ENCODE measurements at places on chromosomes 3 and 15.
A peak's percentile ranks its signal among the peaks of the same experiment; 100 is the strongest.

DNA sequence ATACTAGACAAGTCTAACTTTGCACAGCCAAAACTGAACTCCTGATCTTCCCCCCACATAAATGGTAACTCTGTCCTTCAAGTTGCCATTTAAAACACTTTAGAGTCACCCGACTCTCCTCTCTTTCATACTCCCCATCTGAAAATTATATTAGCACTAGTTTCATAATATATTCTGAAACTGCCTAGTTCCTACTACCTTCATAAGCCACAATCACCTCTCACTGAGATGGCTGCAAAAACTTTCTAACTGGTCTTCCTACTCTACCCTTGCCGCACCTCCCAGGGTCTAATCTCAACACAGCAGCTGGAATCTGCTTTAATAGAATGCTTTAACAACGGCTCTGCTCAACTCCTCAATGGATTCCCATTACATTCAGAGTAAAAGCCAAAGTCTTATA, 55.0 kb downstream of the GLB1 start:
- DNase-seq, result no peak

- DNase-seq, result peak; percentile 73
Observed at GRCh38 chr15:51751697-51752683, 593 bp downstream of the TMOD2 start.

GRCh38 chr3:114192136-114192535, 13.3 kb upstream of the DRD3 start:
- DNase-seq, result no peak

GRCh38 chr15:73329501-73330200, 39.1 kb downstream of the HCN4 start:
- DNase-seq, result peak; percentile 36

DNA sequence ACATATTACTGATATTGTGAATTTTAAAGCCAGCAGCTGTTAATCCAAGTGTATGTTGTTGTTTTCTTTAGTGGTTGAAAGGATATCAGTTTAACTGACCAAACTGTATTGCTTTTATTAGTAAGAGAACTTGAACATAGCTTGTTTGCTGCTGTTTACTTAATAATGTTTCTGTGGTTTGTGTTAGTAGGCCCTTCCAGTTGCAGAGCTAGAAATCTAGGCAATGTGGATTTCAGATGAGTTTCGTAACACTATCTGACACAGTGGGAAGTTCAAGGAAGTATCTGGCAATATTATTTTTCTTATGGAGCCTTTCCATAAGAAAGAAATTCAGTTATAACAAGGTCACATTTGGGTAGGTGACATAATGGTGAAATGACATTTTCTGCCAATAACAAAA, 18.5 kb downstream of the ZNF609 start:
- DNase-seq, result no peak

GRCh38 chr3:56917361-56918110, 115.8 kb upstream of the ARHGEF3 start:
- DNase-seq, result no peak

GRCh38 chr3:194197981-194198695, 62.2 kb downstream of the HES1 start:
- DNase-seq, result no peak

DNA sequence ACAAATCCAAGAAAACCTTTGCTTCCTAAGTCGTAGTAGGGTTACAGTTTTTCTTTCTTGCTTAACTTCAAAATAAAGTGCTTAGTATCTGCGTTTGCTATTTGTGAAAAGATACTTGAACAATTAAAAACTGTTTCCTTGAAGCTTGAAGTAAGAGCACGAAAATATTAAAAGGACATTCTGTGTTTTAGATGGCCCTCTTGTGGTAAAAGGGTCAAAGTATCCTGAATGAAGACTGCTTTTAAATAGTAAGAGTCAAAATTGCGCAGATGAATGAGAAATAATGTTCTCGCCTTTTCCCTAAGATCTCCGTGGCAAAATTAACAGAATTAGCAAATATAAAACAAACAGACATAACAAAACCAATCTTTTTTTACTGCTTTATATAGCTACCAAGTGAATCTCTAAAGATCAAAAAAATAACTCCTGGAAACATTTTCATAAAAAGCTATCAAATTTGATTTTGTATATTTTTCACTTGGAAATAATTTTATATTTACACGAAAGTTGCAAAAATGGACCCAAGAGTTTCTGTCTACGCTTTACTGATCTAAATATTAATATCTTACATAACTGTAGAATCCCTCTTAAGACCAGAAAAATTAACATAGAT, 175.4 kb downstream of the MBNL1 start:
- DNase-seq, result peak; percentile 10

DNA sequence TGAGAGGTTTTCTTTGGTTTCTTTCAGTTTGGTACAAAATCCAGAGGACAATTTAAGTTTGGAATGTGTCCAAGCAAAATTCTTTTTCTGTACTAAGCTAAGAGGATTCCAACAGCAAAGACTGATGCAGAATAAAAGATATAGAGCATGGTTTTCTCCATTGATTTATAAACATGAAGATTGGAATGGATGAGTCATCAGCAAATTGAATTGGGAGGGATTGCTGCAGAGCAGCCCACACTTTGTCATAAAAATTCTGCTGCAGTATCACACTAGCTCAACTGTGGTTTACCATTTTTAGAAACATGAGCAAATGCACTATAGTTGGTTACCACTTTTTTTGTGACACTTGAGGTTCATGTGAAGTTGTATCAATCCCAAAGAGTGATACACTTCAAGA, 16.1 kb upstream of the LARP6 start:
- DNase-seq, result no peak

- DNase-seq, result peak; percentile 20
Observed at GRCh38 chr3:104547031-104547430, 819.7 kb upstream of the ALCAM start.

- DNase-seq, result peak; percentile 63
Observed at GRCh38 chr15:28191832-28192231, 92.7 kb upstream of the OCA2 start.

DNA sequence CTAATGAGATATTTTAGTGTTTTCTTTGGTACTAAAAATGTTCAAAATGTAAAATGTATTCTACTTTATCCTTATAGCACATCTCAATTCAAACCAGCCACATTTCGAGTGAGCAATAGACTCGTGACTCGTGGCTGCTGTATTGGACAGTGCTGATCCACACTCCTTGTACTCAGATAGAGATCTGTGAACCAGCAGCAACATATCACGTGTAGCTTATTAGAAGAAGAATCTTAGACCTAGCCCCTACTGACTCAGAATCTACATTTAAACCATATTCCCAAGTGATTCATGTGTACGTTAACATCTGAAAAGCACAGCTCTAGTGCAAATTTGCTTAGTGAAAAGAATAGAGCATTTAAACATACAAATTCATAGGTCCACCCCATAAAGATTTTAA, 130.9 kb downstream of the IL1RAP start:
- DNase-seq, result no peak

GRCh38 chr3:179840985-179841384, 188.1 kb downstream of the USP13 start:
- no peak for DNase-seq

- peak; percentile 66 for DNase-seq
Observed at GRCh38 chr3:156751461-156752025, 74.6 kb upstream of the LEKR1 start.

DNA sequence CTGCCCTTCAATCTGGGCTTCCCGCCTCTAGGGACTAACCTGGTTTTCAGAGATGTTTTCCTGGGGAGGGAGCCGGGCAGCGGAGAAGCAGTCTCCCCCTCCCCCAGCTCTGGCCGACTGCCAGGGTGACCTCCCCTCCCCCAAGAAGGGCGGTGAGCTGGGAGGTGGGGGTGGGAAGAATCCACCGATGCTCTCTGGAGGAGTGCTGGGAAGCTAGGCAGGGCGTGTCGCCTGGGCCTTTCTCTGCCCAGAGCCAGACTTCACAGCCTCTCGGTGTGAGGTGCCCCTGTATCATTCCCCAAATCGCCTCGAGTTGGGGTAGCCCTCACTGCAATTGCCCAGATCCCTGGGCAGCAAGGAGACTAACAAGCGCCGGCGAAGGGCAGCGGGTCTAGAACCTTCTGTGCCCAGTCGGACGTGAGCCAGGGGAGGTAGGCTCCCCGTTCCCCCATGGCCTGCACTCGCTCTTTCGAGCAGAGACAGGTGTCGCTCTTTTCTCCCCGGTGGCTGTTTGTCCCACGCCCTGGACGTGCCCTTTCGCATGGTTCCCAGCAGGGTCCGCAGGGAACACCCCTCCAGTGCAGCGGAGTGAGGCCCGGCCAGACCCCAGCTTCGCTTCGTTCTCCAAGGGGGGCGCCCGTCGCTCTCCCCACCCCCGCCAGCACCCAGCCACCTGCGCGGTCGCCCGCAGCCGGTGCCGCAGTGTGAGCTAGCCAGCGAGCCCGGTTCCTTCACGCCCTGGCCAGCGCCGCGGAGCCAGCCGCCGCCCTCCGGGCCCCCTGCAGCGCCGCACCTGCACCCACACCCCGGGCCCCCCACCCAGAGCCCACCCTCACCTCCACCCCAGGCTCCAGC, 1.1 kb downstream of the RAB6B start:
- DNase-seq, result peak; percentile 80

- DNase-seq, result no peak
Observed at GRCh38 chr15:89781055-89781454, 4.9 kb downstream of the MESP2 start.

- DNase-seq, result peak; percentile 82
Observed at GRCh38 chr3:195897853-195898415, 10.4 kb downstream of the TNK2 start.

DNA sequence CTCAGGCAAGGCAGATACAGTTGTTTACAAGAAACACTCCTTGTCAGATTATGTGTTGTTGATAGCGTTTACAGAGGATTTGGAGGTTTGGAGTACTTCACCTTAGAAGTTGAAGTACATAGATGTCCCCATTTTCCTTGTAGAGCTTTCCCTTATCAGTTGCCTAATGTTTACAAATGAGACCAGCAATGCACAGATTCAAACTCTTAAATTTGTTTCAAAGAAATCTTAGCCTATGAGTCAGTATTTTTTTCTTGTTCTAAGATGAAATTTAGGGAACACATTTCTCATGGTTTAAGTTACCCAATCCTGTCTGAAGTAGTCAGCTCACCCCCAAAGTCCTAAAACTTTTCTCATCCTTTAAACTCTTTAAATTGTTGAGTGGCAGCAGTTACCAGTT, 6.3 kb upstream of the EIF5A2 start:
- no peak for DNase-seq

- no peak for DNase-seq
Observed at GRCh38 chr3:151789853-151790463, 24.0 kb upstream of the AADAC start.

DNA sequence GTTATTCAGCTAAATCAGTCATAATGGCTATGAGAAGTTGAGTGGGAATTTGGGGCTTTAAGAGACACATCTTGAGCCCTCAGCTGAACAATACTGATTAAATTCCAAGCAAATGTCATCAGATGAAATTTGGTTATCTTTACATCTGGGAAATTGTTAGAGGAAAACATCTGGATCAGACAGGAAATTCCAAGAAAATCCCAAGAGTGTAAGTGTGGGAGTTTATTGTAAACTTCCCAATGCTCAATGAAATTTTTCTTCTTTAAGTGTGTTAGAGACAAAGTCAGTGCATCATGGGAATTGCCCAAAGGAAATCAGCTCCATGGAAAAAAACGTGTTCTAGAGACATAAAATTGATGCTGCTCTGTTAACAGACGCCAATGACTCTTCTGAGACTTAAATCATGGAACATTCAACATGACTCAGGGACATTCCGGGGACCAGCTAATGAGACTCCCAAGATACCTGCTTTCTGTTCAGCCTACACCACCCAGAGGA, 19.8 kb upstream of the DCLK3 start:
- no peak for DNase-seq

- DNase-seq, result no peak
Observed at GRCh38 chr3:156837115-156837514, 11.0 kb downstream of the LEKR1 start.

GRCh38 chr3:98582042-98582441, 11.4 kb downstream of the CPOX start:
- DNase-seq, result no peak

DNA sequence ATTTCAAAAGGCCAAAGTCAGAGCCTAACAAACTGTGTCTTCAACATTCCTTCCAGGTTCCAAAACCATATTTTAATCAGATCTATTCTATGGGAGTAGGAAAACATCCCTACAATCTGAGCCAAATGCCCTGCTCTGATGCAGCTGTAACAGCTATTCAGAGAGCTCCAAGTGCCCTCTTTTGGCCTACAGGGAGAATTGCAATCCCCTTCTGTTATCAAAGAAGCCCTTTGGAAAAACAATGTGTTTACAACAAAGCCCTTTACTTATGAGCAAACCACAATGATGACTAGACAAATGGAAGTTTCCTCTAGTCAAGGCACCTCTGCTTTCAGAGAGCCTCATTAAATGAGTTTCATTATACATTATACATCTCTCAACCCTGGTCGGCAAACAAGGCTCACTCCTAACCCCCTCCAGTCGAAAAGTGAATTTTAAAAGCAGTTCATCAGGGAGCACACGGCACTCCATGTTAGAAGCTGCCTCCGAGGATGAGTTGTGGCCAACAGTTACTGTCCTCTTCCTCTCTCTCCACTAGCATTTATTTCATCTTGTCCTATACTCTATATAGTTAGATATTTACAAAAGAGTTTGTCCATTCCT, 42.6 kb upstream of the TMCO5A start:
- peak; percentile 9 for DNase-seq

GRCh38 chr3:82030916-82031315, 269.5 kb upstream of the GBE1 start:
- no peak for DNase-seq

- no peak for DNase-seq
Observed at GRCh38 chr3:69357196-69357595, 28.7 kb downstream of the FRMD4B start.

GRCh38 chr3:61251174-61251972, at the start of gene FHIT:
Gene FHIT, minus strand, starts transcription at chr3:61251452.
- DNase-seq, result peak; percentile 91

GRCh38 chr15:31274496-31275330, 51.9 kb upstream of the KLF13 start:
- peak; percentile 24 for DNase-seq

DNA sequence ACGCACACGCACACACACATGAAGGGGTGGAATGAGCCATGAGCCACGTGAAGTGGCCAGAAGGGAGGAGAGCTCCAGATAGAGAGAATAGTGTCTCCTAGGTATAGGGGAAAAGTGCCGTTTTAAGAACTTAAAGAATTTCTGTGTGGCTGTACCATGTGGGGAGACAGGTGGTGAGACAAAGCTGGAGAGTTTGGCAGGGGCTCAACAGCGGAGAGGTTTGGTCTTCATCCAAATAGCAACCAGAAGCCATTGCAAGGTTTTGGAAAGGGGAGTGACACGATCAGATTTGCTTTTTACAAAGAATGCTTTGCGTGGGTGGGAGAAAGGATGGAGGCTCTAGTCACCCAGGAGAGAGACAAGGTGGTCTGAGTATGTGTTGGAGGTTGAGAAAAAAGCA, 146.0 kb downstream of the IL20RB start:
- no peak for DNase-seq

DNA sequence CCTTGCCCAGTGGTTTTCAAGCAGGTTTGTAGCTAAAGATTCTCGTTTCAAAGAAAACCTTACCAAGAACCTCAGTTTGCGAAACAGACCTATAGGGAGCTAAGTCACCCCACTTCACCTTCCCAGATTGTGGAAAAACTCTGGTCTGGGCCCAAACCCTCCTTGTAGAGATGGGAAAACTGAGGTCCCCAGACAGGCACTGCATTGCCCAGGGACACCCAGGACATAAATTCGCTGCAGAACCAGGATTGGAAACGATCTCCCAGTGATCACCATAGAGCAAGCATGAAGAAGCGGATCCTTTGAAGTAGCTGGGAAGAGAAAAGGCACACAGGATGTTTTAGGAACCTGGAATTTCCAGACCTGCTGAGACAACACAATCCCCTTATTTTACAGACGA, 85.6 kb upstream of the PIAS1 start:
- DNase-seq, result peak; percentile 33
